ENCODE measurements at places on chromosomes 11 and 22.

GRCh38 chr11:119422809-119423508 is at the start of gene THY1:
TSS of gene THY1 (minus strand) at chr11:119423172. CDS start at chr11:119420905, 2,267 bp downstream.
- peak; percentile 56 for DNase-seq

- peak; percentile 37 for DNase-seq
These were observed 108.3 kb upstream of the PARVA start for GRCh38 chr11:12269104-12269441.

GRCh38 chr11:3380706-3381545 is 2.0 kb upstream of the ZNF195 start:
- DNase-seq: no peak

DNA sequence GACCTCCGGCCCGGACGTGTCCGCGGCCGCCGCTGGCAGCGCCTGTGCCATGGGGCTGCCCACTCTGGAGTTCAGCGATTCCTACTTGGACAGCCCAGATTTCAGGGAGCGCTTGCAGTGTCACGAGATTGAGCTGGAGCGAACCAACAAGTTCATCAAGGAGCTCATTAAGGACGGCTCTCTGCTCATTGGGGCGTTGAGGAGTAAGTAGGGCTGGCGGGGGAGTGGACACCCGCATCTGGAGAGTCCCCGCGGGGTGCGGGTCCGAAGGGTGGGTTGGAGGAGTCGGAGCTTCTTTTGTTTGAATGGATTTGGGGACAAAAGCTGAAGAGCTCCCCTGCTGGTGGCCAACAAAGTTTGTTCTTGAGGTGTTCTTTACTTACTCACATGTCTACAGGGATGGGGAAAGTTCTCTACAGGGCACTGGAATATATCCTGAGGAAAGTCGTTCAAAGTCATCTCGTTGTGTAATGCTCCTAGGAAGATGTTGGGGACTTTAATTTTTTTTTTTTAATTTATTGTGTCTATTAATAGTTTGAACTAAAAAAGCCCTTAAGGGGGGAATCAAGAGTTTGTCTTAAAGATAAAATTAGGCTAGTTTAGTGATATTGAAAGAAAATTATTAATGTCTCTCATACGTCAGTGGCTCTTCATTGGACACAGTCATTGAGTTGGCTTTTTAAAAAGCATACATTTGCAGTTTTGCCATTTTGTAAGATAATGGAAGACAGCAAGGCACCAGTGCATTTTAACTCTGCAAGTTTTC is 725 bp downstream of the ARHGAP42 start:
- peak; percentile 52 for DNase-seq

GRCh38 chr11:113338730-113339129 is 24.3 kb downstream of the TTC12 start:
- no peak for DNase-seq

- DNase-seq: no peak
These were observed 6.6 kb downstream of the ABCC8 start for GRCh38 chr11:17469998-17470397.

GRCh38 chr11:85948884-85949283 is 93.7 kb downstream of the CCDC83 start:
- DNase-seq: no peak

- DNase-seq: no peak
These were observed 257.6 kb downstream of the NELL1 start for GRCh38 chr11:20926799-20927540.

- no peak for DNase-seq
These were observed 9.4 kb upstream of the SF1 start for GRCh38 chr11:64787526-64788320.

GRCh38 chr22:41687901-41688364 is 734 bp downstream of the SNU13 start:
- no peak for DNase-seq

DNA sequence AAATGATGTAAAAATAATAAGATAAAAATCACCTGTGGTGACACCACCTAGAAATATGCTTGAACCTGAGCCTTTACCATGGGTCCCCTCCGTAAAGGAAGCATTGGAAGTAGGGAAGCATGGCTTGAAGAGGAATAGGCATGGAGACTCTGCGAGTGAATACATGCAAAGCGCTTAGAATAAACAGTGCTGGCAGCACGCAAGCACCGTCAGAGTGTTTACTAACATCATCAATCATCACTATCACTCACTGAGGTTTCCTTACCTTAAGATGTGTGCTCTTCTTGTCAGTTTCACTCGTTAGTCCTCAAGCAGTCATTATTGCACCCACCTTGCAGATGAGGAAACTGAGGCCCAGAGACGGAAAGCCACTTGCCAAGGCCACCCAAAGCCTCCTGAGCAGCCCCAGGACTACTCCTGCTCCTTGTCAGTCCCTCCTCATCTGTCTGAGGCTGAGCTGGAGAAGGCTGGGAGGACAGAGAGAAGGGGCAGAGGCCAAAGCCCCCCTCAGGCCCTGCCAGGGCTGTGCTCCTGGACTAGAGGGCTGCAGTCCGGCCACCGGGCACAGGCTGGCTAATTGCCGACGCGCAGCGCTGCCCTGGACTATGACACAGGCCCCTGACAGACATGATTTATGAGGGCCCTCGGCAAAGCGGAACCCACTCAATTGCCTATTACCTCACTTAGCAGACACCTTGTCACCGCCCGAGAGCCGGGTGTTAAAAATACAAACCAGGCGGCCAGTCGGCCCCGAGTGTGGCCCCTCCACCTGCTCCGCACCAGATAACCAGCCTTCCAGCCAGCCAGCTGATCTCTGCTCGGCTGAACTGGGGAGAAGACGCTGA is 168.9 kb downstream of the MN1 start:
- no peak for DNase-seq

- DNase-seq: no peak
These were observed 56.9 kb upstream of the EIF3D start for GRCh38 chr22:36585841-36586240.

DNA sequence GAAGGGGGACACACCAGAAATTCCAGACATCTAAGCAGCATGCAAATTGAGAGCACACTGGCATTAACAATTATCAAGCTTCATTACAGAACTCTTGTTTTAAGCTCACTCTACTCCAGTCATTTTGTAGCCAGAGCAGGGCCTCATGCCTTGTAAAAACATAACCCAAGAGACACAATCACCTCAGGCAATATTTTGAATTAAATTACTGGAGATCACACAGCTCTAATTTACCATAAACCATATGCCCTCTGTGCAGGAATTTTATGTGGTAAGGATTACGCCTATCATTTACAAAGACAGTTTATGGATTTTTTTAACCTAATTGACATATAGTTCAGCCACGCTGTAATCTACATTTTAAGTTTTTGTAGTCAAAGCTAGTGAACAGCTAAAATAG is 414.1 kb upstream of the DDI1 start:
- no peak for DNase-seq

- DNase-seq: no peak
These were observed 27.9 kb downstream of the ZNRF3 start for GRCh38 chr22:28911304-28911690.

- DNase-seq: no peak
These were observed 462.8 kb downstream of the FAM181B start for GRCh38 chr11:82270870-82271269.

DNA sequence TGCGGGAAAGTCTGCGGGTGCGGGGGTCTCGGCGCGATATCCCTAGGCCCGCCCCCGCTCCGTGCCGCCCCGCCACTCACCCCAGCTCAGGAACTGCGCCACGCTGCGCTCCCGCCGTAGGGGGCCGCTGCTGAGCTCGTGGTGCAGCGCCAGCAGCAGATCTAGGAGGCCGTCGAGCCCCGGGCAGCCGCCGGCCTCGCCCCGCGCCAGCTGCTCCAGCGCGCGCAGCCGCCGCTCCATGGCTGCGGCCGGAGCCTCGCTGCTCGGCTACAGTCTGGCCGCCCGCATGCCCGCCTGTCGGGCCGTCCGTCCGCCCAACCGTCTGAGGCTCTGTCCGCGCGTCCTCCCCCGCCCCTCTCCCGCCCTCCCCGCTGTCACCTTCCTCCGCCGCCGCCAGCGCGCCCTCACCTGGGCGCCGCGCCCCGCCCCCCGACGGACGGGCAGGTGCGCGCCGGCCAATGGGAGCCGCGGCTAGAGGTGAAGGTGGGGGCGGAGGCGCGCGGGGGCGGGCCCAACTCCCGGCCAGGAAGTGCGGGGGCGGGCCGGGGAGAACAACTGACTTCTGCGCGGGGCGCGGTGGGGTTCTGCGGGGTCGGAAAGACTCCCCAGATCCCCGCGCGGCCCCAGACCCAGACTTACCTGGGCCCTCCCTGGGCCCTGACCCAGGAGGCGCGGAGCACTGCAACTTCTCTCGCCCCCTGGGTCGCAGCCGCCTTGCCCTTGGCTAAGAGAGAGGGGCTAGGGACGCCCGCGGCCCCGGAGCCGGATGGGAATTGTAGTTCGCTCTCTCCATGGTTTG is at the start of gene CDC42BPG:
Gene CDC42BPG, minus strand, starts transcription at position 324 of the 799 bp plus-strand sequence. Its CDS starts 84 bp downstream, at position 240.
- DNase-seq: no peak

GRCh38 chr11:30956751-30957150 is 370.6 kb upstream of the MPPED2 start:
- DNase-seq: no peak

GRCh38 chr11:35393098-35393497 is 26.3 kb downstream of the SLC1A2 start:
- DNase-seq: no peak

DNA sequence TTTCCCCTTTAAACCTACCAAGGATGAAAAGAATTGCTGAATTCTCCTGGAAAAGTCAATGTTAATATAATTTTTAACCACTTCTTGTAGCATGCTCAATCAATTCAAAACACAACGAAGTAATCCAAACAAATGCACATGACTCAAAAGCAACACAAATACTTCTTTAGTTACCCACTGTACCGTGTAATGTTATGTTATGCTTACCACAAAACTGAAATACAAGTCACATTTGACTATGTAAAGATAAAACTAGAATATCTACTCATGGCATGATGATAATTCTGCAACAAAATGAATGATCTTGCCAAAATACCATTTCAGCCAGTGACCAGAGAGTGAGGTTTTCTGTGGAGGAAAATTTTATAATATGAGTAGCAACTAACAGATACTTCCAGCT is 587.0 kb downstream of the DLG2 start:
- DNase-seq: no peak

DNA sequence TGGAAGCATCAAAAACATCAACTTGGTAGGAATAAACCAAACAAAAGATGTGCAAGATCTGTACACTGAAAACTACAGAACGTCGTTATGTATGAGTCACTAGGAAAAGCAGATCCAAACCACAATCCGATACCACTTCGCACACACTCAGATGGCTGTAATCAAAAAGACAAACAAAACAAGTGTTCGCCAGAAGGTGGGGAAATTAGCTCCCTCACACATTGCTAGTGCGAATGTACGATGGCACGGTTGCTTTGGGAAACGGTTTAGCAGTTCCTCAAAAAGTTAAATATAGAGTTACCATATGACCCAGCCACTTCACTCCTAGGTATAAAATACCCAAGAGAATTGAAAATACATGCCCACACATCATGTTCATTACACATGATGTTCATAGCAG is 14.8 kb upstream of the CARD10 start:
- DNase-seq: no peak

- no peak for DNase-seq
These were observed 32.6 kb downstream of the PRDM11 start for GRCh38 chr11:45178890-45179671.

GRCh38 chr11:84022695-84023094 is 736.5 kb upstream of the CCDC90B start:
- DNase-seq: no peak

GRCh38 chr11:118744046-118744445 is 46.9 kb downstream of the DDX6 start:
- no peak for DNase-seq

DNA sequence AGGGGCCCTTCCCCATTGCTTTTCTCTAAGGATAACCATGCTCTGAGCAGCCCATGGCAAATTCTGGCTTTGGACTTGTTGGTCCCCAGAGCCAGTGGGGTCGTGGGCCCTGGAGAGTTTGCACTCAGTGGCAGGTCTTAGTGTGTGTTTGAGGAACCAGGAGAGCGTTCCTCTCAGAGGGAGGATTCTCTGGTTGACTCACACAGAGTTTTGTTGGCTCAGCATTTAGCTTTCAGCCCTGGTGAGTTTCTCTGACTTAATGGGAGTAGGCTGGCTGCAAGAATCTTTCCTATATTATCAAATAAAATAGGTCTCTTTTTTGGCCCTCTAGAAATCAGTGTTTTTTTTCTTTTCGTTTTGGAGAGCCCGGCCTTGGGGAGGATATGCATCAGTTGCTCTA is 20.9 kb downstream of the ST14 start:
- DNase-seq: no peak

GRCh38 chr11:134139873-134140331 is 71.0 kb downstream of the JAM3 start:
- DNase-seq: peak; percentile 62

GRCh38 chr11:26286472-26287066 is 45.4 kb upstream of the ANO3 start:
- DNase-seq: no peak

GRCh38 chr22:46163557-46163888 is 13.2 kb downstream of the PPARA start:
- no peak for DNase-seq

- DNase-seq: no peak
These were observed 6.0 kb downstream of the CBX6 start for GRCh38 chr22:38866024-38866398.

GRCh38 chr22:20432244-20432686 is 5.4 kb downstream of the SCARF2 start:
- no peak for DNase-seq

GRCh38 chr11:117868088-117868487 is 8.4 kb downstream of the FXYD6 start:
- no peak for DNase-seq

DNA sequence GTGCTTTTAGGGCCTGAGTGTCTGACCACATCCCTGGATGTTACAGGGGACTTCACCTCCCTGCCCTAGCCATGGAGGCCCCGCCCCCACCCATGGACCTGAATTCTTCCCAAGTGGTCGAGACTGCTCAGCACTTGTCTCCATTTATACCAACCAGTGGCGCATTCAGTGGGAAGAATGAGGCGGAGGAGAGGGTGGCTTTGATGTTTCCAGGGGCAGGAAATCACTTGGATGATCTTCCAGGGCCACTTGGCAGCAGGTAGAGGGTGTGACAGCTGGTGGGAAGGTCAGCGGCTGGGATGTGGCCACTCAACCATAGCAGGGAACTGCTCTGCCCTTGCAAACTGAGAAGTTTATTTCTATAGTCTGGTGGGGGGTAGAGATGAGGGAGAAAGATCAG is 155.1 kb upstream of the BLID start:
- DNase-seq: no peak

GRCh38 chr11:62445314-62445740 is 26.5 kb downstream of the SCGB1A1 start:
- DNase-seq: no peak

GRCh38 chr22:28759861-28760560 is 12.5 kb upstream of the CCDC117 start:
- DNase-seq: no peak

All from amniotic stem cell (primary cell).